NCI-H1092 (cell line): ENCODE measurements at places on chromosomes 3 and 15.
A peak's percentile ranks its signal among the peaks of the same experiment; 100 is the strongest.

GRCh38 chr15:40754574-40754882 is 526 bp downstream of the RMDN3 start:
- no peak for DNase-seq

DNA sequence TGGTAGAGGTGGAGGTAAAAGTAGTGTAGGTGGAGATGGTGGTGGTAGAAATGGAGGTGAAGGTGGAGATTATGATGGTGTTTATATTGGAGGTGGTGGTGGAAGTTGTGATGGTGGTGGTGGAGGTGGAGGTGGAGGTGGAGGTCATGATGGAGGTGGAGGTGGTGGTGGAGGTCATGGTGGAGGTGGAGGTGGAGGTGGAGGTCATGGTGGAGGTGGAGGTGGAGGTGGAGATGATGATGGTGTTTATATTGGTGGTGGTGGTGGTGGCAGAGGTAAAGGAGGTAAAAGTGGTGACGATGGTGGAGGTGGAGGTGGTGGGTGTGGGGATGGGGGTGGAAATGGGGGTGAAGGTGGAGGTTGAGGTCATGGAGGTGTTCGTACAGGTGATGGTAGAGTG is 107.8 kb downstream of the ASB7 start:
- DNase-seq = no peak

- peak; percentile 83 for DNase-seq
These were observed 268.7 kb downstream of the XXYLT1 start for GRCh38 chr3:195001961-195002861.

GRCh38 chr3:77096966-77097890 is 57.3 kb downstream of the ROBO2 start:
- no peak for DNase-seq

- no peak for DNase-seq
These were observed 222.6 kb upstream of the NR2F2 start for GRCh38 chr15:96107916-96108315.

DNA sequence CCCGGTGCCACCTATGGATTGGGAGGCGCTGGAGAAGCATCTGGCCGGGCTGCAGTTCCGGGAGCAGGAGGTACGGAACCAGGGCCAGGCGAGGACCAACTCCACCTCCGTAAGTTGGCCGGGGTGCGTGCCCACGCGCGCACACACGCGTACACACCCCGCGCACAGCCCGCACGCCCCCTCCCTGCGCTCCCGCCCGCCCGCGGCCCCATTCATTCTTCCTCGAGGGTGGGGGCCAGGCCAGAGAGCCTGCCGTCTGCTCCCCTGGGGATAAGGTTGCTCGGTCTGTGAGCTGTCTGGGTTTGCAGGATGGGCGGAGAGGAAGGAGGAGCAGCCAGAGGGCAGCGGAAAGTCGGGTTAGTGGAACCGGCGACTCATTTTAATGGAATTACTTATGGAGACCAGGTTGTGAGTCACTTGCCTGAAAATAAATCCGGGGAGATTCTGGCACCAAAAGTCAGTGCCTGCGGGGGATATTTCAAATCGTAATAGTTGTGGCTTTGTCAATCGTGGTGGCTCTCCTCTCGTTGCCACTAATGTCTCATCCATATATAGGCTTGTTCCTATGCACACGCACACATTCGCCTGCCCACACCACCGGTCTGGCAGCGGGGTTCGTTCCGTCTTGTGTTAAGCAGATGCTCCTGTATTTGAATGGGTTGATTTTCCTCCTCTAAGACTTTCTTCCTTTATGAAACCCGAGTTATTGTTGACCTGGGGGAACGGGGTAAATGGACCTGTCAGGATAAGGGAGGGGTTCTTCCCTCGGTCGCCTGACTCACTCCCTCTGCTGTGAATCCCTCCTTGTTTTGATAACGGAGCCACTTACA is 223.4 kb upstream of the IL12A start:
- no peak for DNase-seq

DNA sequence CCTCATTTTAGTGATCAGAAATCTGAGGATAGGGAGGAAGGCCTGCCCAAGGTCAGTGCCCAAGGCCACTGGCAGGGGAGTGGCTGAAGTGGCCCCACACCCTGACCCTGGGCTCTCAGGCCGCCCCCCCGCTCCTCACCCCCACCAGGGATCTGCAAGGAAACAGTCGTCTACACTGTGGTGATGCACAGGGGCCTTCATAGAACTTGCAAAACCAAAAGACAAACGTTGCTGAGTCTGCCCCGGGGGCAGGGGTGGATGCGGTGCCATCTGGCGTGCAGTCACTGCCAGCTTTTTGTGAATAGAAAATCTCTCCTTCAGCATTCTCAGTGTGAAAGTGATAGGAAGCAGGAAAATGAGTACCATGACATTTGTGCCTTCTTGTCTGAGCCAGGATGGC is 41.3 kb downstream of the WHAMM start:
- no peak for DNase-seq

- no peak for DNase-seq
These were observed 39.7 kb downstream of the CYP11A1 start for GRCh38 chr15:74327756-74328155.

- DNase-seq = peak; percentile 1
These were observed 32.4 kb upstream of the SLC6A11 start for GRCh38 chr3:10783360-10784351.

DNA sequence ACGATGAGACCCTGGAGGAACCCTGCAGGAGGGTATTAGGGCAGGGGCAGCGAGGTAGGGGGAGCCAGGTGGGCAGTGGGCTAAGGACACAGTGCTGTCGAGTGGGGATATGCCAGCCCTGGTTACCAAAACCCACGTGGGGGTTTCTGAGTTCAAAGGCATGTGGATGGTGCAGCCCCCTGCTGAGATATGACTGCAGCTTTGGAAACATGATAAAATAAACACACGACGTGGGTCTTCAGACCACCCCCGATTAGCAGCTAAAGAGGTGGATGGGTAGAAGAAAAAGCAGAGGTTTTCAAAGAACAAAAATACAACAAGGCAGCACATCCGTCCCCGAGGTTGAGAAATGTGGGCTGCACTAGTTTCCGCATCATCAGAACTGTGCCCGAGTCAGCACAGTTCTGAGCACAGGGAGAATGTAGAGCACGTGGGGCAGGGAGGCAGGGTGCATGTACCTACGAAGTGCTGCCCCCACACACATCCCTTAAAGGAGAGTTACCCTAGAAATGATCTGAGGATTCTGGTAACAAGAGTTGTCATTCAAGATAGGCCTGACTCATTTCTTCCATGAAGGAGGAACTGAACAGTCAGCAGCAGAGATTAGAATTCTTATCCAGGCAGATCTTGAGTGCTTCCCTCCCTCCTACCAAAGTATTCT is 121.3 kb downstream of the RPLP1 start:
- DNase-seq = no peak

GRCh38 chr3:70431911-70432310 is 119.5 kb upstream of the MDFIC2 start:
- DNase-seq = no peak

- no peak for DNase-seq
These were observed 4.3 kb downstream of the RYR3 start for GRCh38 chr15:33315044-33315443.

GRCh38 chr3:51385621-51386091 is 565 bp downstream of the MANF start:
- DNase-seq = no peak

- no peak for DNase-seq
These were observed 412.5 kb downstream of the SOX2 start for GRCh38 chr3:182124187-182124586.

- DNase-seq = no peak
These were observed 129.3 kb upstream of the UBE2E2 start for GRCh38 chr3:23073724-23074305.

GRCh38 chr15:41115161-41115651 is 874 bp downstream of the INO80 start:
- DNase-seq = no peak

DNA sequence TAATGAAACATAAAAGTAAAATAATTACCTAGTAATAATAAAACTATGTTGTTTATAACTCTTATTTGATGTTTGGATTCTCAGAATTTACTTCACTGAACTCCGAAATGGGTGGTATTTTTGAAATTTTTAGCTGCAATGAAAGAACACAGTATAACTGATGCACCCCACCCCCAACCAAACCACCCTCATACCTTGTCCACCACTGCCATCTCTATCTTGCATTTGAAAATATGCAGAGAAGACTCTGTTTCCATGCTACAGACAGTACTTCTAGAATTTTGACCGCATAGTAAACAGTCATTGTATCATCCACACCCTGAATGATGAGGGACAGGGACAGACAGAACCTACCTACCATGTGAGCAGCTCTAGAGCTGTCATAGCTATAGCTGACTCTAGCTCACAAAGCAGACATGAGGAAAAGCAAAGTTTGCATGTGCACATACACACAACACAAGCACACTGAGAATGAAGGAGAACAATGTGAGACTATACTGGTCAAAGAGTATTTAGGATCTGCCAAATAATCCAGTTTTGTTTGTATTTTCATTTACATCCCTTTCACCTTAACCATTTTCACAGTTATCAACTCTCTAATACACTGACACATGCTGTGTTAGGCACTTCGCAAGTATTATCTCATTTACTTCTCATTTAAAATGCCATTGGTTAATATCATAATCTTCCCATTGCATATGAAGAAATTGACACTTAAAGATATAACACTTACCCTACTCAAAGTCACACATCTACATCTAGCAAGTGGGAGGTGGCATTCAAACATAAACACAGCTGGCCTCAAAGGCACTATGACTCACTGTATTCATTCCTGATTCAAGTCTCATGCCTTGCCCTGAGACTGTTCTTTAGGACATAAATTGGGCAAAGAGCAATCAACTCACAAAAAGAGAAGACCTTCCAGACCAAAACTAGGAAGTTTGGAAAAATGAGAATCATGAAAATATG is 1014.7 kb upstream of the CFAP20DC start:
- DNase-seq = no peak

DNA sequence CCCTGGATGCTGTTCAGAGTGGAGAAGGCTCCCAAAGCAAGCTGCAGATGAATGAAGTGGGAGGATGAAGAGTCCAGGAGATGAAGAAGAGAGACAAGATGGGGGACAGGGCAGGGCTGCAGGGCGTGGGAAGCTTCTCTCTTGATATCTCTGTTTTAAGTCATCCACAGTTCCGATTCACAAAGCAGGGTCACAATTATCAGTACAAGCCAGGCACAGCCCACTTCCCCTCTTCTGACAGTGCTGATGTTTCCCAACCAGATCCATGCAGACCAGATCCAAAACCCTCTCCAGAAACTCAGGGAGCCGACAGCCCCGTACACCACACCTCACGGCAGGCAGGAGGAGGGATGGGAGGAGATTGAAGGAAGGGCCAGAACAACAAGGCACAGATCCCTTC is 31.1 kb downstream of the NTRK3 start:
- DNase-seq = no peak

GRCh38 chr3:9730657-9731205 is 804 bp upstream of the BRPF1 start:
- peak; percentile 43 for DNase-seq

DNA sequence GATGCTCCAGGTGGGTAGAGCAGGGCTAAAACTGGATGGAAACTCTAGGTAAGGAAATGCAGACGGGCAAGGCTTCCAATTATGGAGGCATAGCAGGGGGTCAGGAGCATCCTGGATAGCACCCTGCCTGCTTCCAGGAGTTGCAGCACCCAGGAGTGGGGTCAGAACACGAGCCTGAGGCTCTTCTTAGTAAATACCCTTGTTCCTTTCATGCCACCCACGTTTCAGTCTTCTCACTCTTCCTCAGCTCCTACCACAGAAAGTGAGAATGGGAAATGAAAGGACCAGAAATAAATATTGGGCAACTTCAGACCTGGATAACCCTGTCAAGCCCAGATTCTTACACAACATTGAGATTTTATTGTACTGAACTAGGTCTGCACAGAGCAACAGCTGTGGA is 16.4 kb downstream of the CCR1 start:
- no peak for DNase-seq

DNA sequence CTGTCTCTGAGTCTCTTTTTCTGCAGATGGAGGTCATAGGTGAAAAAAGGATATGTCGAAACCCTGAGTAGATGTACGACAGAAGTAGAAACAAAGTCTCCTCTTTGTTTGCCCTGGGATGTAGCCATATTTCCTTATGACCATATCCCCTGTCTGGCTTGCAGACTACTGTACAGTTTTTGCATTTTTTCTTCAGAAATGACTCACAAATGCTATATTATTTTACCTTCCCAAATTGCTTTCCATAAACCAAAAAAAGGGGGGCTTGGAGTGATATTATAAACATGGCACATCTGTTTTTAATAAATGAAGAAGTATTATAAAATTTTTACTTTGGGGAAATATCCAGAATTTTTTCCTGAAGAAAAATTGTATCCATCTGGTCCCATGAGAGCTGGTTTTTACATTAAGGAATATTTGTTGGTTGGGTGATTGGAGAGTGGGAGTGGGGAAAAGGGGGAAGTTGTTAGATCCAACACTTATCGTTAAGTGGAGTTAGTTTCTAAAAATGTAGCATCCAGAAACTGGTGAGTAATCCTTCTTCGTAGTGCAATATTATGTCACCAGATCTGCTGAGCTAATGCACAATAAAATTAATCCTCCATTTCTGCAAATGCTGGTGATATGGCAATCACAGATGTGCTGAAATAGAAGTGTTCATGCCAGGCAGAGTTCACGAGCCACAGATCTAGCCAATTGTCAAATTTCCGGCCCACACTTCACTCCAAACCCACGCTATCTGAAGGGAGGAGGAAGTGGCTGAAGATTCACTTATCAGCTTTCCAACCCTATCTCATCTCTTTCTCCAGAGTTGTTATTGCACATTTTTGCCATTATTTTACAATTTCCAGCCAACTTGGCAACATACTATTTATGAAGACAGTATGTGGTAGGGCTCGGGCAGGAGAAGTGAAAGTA is 313.6 kb upstream of the ATP11B start:
- DNase-seq = no peak

DNA sequence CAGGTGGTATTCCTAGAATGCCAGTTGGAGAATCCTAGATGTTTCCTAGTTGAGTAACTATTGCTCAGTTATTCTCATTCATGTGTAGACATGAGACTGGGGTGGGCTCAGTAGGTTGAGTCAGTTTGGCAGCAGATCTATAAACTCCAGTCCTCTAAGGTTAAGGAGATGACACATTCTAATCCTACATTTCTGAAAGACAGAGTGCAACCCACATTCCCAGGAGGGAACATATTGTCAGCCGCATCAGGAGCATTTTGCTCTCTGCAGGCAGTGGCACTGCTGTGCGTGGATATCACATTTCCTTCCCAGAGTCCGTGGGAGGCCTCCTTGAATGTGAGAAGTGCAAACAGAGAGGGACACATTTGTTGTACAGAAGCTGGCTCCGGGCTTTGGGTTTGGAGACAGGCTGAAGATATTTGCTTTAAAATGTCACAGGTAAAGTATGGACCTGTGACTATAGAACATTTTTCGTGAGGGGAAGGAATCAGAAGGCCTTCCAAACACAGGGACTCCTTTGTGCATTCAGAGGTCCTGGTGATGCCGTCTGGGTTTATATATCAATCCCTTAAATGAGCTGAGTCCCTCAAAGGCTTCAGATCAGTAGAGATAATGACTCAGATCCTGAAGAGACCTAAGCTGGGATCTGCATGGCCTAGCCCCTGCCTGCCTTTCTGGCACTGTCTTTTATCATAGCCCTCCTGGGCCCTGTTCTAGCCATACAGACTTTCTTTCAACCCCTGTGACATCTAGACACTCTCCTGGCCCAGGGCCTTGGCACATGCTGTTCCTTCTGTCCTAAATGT is 156.5 kb downstream of the CADPS start:
- DNase-seq = no peak
